ENCODE measurements at places on chromosomes 11 and 22.
A peak's percentile ranks its signal among the peaks of the same experiment; 100 is the strongest.

- no peak for DNase-seq
These were observed 489.9 kb upstream of the RAG2 start for GRCh38 chr11:37087650-37088572.

GRCh38 chr11:86176165-86176884 is 68.2 kb upstream of the EED start:
- no peak for DNase-seq

DNA sequence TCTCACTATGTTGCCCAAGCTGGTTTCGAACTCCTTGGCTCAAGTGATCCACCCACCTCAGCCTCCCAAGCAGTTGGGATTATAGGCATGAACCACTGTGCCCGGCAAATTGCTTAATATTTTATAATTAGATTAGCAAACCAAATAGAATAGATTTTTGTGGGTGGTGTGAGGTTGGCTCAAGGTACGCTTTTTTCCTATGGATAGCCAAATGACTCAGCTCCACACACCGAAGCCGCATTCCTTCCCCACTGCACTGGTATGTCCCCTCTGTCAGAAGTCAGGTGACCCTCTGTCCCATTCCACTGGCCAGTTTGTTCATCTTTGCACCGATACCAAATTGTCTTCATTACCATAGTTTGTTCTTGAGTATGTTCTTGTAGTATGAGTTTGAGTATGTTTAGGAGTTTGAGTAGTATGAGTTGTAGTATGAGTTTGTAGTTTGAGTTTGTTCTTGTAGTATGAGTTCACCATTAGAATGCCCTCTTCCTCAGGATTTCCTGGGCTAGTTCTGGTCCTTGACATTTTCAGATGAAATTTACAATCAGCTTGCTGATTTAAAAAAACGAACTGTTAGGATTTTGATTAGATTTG is 19.4 kb downstream of the SUSD2 start:
- DNase-seq, result no peak

- DNase-seq, result peak; percentile 6
These were observed at the start of gene SCUBE1 for GRCh38 chr22:43343262-43343669. TSS of gene SCUBE1 (minus strand) at chr22:43343372. CDS start at chr22:43343261, 111 bp downstream.

DNA sequence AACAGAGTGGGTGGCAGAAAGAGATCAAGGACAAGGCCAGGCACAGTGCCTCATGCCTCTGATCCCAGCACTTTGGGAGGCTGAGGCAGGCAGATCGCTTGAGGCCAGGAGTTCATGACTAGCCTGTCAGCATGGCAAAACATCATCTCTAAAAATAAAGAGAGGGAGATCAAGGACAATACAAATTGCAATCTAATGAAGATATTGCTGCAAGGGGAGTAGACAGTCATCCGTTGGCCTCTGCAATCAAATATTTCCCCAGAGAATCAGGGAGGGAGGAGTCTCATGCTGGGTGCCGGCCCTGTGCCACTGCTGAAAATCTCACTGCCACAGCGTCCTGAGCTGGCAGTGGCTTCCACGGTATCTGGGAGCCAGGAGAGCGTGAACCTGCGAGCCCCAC is 19.4 kb upstream of the IL17RA start:
- DNase-seq, result no peak
